ENCODE measurements at places on chromosomes 6 and 20.

DNA sequence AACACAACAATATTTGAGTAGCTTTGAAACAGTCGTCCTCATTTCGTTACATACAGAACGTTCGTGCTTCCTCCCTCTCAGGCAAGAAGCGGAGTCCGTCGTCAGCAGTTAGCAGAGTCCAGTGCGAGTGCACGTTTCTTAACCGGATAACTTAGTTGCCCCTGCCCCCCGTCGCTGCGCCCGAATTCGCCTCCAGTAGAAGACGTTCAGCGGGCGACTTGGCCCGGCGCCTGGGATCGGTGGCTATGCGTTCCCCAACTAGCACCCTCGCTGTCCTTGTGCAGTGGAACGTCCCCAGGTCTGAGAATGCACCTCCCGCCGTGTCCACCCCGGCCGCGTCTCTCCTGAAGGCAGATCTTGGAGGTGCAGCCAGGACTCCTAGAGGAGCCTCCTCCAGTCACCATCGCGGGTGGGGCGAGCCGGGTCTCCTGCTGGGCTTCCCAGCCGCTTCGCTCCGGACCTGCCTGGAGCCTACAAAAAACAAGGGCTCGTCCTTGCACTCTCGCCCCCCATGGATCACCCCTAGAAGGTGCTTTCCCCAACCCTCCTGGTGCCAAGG is 910 bp upstream of the PCSK2 start:
- no peak for DNase-seq

DNA sequence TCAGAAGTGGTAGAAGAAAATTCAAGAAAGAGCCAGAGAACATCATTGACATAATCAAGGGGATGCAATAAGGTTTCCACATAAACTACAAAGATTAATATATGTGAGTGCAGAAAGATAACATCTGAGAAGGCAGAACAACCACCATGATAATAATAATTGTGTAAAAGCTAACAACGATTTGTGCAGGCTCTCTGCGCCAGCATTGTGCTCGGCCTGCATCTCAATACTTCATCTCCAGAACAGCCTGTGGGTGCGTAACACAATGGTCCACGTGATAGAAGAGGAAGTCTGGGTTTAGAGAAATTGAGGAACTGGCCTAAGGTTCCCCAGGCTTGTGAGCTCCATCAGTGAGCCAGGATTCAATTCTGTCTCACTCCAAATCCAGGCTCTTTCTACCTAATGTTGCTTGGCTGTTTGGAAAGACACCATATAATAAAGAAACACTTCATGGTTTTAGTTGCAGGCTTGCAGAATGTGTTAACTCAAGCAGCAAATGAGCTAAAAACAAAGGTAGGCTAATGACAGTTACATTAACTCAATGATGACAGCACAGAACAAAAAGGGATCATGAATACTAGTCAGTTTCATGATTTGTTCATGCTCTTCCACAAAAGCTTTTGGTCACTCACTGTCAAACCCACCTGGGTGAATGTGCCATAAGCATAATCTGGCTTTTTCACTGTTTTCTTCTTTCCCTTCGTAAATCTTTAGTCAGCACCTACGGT is 71.2 kb downstream of the LY86 start:
- DNase-seq = no peak

DNA sequence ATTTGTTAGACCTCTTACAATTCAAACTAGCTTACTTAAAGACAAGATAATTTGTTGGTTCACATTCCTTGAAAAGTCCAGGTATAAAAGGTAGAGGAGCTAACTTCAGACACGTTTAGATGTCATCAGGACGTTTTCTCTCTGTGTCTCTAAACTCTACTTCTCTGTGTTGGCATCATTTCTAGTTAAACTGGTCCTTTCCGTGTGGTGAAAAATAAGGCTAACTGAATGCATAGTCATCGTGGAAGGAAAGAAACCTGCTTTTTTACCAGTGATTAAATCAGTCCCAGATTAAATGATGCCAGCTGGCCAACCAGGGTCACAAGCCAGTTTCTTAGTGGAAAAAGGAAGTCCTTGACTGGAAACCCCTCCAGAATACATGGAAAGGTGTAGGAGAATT is 168.4 kb upstream of the AHI1 start:
- DNase-seq = no peak

- DNase-seq = no peak
Measured at GRCh38 chr6:56724455-56724854, 81.8 kb upstream of the DST start.

GRCh38 chr6:26525838-26526237 is 12.3 kb upstream of the HMGN4 start:
- no peak for DNase-seq

DNA sequence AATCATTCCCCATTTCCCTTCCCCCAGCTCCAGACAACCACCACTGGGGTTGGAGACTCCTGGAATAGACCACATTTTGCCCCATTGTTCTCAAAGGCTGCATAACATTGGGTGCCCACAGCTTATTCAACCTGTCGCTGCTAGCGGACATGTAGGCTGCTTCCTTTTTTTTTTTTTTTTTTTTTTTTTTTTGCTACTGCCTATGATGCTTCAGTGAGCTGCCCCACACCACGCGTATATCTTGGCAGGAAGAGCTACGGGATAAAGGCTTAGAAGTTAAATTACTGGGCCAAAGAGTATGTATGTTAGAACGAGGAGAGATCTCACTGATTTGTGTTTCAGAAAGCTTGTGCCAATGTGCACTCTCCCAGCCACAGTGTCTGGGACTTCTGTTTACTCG is 7.0 kb downstream of the LBP start:
- DNase-seq = no peak

DNA sequence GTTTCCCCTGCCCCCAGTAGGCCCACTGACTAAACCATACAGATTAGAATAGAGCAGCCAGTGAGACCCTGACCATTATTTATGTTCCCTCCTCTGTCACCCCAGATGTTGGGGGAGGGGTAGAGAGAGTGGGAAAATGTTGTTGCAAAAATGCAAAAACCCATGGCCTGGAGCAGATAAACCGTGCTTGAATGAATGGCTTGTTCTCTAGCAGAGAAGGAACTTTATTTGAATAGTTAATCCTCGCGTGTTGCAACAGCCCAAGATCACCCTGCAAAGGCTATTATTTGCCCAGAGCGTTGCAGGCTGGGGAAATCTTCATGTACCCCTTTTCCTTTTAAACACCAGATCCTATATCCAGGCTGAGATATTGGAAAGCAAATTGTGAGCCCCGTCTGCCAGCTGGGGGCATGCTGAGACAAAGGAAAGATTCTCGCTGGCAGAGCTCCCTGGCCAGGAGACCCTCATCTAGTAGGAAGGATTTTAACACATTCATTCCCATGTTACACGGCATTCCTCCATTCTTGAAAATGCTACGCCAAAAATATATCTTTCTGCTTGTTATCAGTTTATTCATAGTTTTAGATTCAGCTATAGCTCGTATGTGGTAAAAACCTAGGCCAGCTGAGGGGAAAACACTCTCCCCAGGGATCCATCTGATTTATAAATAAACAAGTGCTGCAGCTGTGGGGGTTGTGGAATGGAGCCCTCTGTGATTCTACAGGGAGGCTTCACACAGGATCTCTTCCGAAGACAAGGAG is 53.0 kb downstream of the LINC00237 start:
- no peak for DNase-seq

DNA sequence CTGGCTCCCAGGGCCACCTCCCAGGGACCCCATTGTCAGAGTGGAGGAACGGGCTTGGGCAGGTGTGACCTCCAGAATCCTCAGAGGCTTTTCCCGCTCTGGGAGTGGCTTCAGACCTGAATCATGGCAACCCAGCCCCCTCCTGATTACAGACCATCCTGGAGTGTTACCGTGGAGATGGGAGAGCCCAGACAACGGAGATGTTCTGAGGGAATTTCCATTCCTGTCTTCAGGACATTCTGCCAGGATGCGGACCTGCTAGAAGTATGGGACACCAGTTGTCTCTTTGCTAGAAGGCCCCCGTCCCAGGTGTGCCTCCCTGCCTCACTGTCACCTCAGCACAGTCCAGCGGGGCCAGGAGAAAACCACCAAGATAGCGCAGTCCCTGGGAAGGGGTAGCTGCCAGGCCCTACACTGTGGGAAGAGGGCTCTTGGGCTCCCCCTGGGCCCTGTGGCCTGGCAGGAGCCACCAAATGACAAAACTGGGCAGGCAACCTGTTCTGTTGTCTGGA is 109.9 kb downstream of the PSMB1 start:
- DNase-seq = no peak

DNA sequence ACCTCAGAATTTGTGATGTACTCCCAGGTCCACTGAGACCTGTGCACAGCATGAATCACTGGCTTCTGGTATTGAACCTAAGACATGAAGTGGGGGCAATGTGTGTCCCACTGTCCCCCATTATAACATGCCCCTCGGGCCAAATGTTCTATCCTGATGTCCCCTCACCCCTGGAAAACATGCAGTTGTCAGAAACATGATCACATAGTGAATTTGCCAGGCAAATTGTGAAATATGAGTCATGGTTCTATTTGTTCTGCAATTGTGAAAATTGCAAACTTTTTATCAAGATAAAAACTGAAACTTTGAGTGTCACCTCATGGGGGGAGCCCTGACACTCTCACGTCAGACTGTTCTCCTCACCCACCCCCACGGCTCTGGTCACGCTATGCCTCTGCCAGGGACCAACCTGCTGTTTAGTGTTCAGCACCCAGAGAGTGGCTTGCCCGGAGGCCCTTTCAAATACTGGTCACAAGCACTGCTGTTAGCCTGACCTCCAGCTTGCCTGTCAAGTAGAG is 305.3 kb downstream of the CLIC5 start:
- DNase-seq = no peak

DNA sequence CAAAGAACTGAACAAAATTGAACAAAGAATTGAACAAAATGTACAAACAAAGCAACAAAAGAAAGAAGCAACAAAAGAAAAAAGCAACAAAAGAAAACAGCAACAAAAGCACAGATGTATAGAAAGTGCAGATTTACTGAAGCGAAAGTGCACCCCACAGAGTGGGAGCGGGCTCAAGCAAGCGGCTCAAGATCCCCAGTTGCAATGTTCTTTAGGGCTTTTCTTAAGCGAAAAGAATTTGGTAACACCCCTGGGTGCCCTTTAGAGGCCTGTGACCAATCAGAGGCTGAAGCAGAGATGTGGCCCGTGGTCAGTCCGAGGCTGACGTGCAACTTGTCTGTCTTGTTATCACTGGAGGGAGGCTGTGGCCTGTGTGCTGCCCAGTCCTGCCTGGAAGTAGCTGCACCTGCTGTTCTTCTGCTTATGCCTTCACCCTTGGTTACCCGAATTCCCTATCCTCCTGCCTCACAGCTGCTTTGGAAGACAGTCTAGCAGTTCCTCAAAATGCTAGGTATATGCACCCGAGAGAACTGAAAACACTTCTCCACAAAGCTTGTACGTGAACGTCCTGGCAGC is 13.2 kb upstream of the KIF25 start:
- no peak for DNase-seq

- DNase-seq = no peak
Measured at GRCh38 chr6:52596371-52597028, 19.6 kb upstream of the TRAM2 start.

DNA sequence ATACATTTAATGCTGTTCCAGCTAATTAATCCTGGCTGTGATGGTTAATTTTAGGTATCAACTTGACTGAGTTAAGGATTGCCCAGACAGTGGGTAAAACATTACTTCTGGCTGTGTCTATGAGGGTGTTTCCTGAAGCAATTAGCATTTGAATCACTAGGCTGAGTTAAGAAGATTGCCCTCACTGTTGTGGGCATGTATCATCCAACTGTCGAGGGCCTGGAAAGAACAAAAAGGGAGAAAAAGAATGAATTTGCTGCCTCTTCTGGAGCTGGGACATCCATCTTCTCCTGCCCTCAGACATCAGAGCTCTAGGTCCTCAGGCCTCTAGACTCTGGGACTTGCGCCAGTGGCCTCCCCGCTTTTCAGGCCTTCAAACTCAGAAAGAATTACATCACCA is 34.3 kb downstream of the SDHAF4 start:
- no peak for DNase-seq

GRCh38 chr6:17580518-17581048 is 19.5 kb upstream of the FAM8A1 start:
- DNase-seq = peak; percentile 18

GRCh38 chr20:663315-664090 is 10.5 kb upstream of the SRXN1 start:
- DNase-seq = no peak

GRCh38 chr20:62059920-62060630 is 5.6 kb downstream of the TAF4 start:
- no peak for DNase-seq

GRCh38 chr6:26249707-26249956 is 115.4 kb upstream of the BTN3A2 start:
- peak; percentile 58 for DNase-seq

DNA sequence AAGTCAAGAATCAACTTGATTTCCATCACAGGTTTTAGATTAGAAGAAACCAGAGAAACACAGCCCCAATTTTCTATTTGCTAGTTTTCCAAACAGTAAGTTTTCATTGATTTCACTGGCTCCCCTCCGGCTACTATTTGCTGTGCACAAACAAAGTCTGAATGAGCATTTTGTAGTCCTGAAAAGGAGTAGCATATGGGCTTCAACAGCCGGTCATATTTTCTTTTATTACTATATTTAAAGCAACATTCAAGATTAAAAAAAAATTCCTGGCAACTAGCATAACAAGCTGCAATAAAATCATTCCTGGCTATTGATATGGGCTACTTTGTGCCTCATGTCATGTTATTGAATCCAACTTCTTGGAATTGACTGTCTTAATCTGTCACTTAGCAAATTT is 48.3 kb downstream of the CARMIL1 start:
- no peak for DNase-seq

DNA sequence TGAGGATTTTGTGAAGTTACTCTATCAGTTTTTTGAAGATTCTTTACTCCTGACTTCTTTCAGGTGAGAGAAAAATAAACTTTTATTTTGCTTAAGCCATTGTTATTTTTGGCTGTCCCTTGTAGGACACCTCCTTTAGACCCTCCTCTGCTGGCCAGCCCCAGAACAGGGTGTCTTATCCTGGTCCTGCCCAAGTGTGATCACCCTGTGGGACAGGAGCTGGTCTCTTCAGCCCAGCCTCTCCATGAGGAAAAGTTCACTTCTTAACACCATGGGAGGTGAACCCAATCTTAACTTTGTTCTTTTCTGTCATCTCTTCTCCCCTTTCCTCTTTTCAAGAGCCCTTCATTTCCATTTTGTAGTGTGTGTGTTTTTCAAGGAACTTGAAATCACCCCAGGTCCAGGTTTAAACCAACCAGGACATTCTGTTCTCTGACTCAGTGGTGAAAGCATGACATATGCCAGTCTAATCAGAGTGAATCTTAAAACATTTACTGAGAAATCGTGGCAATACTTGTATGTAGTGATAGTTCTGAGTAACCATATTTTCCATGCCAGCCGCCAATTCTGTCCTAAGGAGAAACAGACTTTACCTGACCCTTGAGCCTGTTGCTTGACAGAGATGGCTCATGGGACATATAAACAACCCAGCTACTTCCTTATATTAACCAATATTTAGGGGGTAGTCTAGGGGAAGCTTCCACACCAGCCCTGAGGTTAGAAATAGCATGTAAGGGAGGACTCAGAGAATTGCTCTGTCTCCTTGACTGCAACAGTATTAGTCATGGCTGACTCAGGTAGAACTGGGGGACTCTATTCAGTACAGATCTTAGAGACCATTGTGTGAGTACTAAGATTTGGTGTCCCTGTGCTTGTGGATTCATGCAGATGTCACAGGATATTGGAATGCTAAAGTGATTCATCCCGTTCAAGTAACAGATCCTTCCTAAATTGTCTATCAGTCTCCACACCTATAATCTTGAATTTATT is 48.8 kb downstream of the FLRT3 start:
- no peak for DNase-seq

All from CD4-positive, alpha-beta memory T cell (primary cell).